ENCODE measurements at places on chromosomes 7 and 10.

DNA sequence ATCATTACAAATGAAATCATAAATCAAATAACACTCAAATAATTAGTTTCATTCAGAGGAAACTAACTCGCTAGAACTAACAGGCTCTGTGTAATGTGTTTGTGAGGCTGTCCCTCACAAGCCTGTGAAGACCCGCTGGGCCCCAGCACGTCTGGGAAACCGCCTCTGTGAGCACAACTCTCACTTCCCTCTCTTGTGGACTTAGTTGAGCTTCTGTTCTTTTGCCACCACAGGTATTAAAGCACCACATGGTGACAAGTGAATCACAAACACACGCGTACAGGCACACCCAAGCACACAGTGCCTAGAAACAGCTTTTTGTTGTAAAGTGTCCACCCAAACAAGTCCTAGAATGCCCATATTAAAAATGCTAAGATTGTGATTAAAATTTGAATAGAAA lies 51.0 kb downstream of the ZNF777 start:
- DNase-seq, result no peak

GRCh38 chr10:11504566-11505285 lies 106.7 kb downstream of the USP6NL start:
- DNase-seq, result no peak

- DNase-seq, result peak; percentile 51
Measured at GRCh38 chr10:33335801-33336581, 1.5 kb upstream of the NRP1 start.

DNA sequence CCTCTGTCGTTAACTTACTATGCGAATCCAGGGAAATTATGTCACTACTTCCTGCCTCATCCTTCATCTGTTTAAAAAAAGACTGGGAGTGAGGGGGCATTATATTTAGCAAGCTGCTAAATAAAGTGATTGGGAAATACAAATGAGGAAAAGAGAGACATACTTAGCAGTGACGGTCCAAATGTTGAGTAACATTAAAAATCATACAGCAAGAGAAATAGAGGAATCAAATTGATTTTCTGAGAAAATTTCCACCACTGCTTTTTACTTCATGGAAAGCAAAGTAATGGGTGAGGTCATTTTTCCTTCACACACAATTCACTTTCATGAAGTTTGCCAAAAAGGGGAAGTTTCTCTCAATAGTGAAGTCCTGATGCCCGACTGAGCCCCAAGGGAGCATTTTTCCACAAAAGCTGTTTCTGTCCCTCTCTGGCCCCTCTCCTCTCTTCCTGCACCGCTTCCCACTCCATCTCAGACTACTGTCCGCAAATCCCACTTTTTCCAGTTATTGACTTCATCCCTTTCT lies 61.9 kb upstream of the ADO start:
- no peak for DNase-seq

DNA sequence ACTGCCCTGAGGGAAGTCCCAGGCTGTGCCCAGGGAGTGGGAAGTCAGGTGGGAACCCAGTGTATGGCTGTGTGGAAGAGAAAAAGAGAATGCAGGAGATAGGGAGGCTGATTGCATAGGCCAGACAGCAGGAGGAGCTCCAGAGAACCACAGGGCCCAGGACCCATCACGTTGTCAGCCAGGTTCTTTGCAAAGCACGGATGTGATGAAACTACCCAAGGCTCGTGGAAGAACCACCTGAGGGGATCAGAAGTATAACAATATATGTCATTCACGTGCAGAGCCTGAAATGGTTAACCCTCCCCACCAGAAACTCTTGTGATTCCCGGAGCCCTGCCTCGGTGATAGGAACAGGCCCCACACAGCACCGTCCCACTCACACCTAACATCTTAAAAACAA lies 83.6 kb downstream of the LARP4B start:
- no peak for DNase-seq

DNA sequence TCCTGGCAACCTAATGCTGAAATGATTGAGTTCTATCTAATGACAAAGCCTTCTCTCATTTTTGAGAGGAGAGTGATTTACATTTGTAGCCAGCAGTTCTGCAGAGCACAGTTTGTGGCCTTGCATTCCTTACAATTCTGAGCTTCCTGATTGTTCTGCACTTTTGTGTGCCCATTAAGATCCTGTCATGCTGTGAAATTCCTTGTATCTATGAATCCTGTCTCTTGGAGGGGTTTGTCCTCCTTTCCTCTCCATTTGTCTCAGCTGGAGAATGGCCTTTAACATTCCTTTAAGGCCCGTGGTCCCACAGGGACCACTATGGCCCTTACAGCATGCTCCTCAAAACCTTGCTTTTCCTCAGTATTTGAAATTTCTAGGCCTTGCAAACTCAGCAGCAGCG lies 10.4 kb downstream of the KLHL7 start:
- no peak for DNase-seq

DNA sequence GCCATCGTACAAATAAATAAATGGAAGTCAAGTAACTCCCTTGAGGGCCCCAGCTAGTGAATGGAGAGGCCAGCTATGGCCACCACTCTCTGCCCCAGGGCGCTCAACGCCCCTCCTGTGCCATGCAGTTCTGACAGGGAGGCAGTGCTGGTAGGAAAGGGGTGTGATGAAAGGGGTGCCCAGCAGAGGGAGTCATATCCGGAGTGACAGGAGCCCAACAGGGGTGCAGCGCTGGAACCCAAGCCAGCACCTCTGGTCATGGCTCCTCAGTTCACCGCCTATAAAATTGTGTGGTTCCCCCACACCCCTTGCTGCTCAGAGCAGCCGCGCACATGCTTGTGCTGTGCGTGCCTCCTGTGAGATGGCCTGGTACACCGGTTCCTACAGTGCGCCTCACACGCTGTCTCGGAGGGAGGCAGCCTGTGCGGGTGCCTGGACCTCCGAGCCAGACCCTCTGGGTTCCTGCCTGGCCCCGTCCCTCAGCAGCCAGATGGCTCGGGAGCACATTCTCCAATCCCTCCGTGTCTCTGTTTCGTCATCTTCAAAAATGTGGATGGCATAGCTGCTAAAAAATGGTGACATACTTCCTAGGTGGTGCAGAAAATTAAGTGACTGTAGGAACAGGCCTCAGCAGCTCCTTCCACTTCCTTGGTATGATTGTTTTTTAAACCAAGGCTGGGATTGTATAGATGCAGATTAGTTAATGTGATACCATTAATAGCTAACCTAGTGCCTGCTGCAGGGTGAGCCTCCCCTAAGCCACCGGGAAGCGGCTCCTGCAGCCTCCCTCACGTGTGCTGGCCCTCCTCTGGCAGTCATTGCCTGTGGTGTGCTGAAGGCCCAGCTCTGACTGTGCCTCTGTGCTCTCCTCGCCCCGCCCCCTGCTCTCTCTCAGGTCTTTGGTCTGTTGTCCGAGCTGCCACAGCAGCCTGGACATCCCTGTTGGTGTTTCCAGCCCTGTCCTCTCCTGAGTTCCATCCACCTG lies 125.8 kb downstream of the EGFR start:
- DNase-seq, result no peak

DNA sequence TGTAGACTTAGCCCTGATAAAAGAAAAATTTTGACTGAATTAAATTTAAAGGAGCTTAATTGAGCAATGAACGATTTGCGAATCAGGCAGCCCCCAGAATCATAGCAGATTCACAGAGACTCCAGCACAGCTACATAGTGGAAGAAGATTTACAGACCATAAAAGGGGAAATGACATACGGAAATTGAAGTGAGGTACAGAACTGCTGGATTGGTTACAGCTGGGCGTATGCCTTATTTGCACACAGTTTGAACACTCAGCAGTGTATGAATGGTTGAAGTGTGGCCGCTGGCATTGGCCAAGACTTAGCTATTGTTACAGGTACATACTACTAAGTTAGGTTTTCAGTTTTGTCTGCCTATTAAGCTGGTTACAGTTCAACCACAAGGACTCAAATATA lies 433.5 kb upstream of the CELF2 start:
- DNase-seq, result no peak
